ENCODE measurements at places on chromosomes 1 and 21. TPM values are rescaled to one million over a fixed set of nuclear protein-coding genes. Genes with fewer than 3 reads are reported as not detected.

PDZK1 gene
- 0.50 TPM for total RNA-seq

GALE gene
- total RNA-seq: 52.0 TPM

MMEL1 gene
- 0.22 TPM for total RNA-seq

FCRL4 gene
- not detected for total RNA-seq

OR2T35 gene
- not detected for total RNA-seq

CHD5 gene
- total RNA-seq: 0.11 TPM

TTLL10 gene
- 0.12 TPM for total RNA-seq

SH3BGR gene
- 1.00 TPM for total RNA-seq

PRELP gene
- total RNA-seq: 1.9 TPM

IL10 gene
- not detected for total RNA-seq

PCP4L1 gene
- total RNA-seq: not detected

HDAC1 gene
- 88.9 TPM for total RNA-seq

TBX15 gene
- not detected for total RNA-seq

ASTN1 gene
- total RNA-seq: 0.22 TPM

B3GALT2 gene
- under 0.01 TPM for total RNA-seq

Data from uterine smooth muscle cell (primary cell).